ENCODE measurements at places on chromosomes 5 and 9.
A peak's percentile ranks its signal among the peaks of the same experiment; 100 is the strongest.

DNA sequence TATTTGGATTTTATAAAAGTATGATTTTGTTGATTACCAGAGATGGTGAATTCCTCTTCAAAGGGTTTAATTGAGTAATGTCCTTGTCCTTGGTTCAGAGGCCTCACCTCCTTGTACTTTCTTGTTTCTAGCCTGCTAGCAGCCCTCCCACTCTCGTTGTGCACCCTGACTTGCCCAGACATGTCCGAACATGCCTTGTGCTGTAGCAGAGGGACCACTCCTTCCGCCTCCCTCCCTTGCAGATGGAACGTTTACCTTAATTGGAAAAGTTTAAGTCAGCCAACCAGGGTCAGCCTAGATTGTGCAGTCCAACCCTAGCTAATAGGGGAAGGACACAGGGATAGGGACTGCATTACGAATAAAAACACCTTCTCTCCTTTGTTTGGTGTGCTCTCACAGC lies 406.9 kb upstream of the NMUR2 start:
- no peak for DNase-seq

- no peak for DNase-seq
Observed at GRCh38 chr5:158463938-158464337, 605.0 kb upstream of the CLINT1 start.

DNA sequence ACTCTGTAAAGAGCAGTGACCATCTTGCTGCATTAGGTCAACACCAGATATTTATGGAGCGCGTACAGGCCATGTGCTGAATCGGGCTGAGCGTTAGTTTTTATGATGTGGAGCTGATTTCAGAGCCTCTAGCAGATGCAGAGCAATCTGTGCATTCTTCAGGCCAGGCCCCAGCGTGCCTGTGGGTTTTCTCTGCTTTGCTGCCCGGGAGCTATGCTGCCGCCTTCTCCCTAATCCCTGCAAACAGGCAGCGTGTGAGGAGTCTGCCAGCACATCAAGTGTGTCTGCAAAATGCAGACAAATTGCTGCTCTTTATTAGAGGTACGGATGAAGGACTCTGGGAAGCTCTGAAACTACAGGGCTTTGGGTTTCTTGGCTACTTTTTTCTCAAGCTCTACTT lies 170.0 kb downstream of the NTRK2 start:
- peak; percentile 15 for DNase-seq

DNA sequence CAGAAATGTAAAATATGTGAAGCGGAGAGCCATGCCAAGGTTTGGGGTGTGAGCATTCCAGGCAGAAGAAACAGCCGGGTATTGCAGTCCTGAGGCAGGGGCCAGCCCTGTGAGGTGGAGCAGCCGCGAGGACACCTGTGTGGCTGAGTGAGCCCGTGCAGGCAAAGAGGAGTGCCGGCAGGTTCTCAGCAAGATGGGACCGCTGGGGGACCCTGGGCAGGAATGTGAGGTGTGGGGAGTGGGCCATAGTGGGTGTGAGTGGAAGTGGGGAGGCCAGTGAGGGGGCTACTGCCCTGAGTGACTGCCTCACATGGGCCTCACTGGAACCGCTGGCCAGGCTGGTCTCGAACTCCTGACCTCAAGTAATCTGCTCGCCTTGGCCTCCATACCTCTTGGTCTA lies 8.1 kb upstream of the PRR7 start:
- no peak for DNase-seq

- no peak for DNase-seq
Observed at GRCh38 chr5:159448841-159449407, 118.6 kb upstream of the IL12B start.

Measured in midbrain (tissue), 1 donor.